ENCODE measurements at places on chromosomes 2 and 18.
A peak's percentile ranks its signal among the peaks of the same experiment; 100 is the strongest.

- DNase-seq, result no peak
Measured at GRCh38 chr18:24802456-24802855, 342.0 kb downstream of the HRH4 start.

DNA sequence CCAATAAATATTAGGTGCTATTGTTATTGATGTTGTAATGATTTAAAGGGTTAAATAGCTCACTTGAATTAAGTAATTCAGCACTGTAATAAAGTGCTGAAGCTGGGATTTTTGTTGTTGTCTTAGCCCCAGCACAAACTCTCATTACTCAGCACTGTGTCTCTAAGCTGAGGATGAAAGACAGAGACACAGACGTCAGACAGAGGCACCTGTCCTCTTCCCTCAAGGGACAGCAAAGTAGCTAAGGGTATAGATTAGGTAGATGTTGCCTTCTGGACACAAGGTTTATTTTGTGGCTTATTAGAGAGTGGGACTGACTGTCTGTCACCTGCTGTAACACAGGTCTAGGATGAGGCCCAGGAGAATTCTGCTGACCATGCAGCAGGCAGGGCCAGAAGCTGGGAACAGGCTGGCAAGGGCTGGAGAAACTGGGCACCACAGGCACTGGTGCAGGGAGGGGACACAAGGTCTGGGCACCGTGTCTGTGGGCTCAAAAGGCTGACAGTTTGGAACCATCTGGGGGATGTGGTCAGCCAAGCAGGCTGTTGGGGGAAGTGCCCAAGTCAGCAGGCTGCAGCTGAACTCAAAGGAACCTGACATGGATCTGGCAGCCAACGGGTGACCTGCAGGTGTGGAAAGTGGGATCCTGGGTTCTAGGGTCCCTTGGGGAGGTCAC lies 20.0 kb upstream of the PTPN4 start:
- DNase-seq, result no peak

DNA sequence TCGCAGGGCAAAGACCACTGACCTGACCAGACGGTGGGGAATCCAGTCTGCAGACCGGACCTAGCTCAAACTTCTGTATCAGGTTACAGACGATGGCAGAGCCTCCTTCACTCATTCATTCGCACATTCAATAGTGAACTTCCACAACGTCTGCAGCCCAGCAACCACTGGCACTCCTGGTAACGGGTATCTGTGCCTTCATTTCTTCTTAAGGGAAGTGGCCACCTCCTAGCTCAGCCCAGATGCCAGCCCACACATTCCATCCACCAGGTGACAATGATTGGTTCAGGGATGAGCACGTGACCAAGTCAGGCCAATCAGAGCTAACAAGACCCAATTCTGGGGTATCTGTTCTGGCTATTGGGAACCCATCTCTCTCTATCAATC lies 15.9 kb upstream of the ARMC9 start:
- no peak for DNase-seq

GRCh38 chr2:43239981-43240765 lies 13.8 kb upstream of the ZFP36L2 start:
- no peak for DNase-seq

- no peak for DNase-seq
Measured at GRCh38 chr18:79379931-79380815, 15.6 kb upstream of the NFATC1 start.

- DNase-seq, result no peak
Measured at GRCh38 chr2:234580686-234581085, 83.8 kb upstream of the ARL4C start.

DNA sequence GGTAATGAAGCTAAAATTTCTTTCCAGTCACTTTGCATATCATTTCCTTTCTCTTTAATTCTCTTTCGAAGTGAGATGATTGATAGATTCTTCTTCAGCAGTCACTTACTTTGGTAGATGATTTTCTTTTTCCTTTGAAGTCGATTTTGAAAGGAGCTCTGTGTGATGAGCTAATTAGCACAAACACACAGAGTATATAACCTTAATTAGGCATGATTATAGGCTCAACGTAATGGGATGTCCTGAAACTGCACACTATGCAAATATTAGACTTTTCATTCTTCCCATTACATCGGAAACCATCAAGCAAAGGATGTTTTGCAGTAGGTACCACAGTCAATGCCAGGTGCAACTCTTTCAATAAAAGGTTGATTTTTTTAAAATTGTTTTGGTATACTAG lies 6.4 kb upstream of the CTLA4 start:
- no peak for DNase-seq

GRCh38 chr2:100208141-100208770 lies 65.9 kb upstream of the AFF3 start:
- DNase-seq, result no peak

DNA sequence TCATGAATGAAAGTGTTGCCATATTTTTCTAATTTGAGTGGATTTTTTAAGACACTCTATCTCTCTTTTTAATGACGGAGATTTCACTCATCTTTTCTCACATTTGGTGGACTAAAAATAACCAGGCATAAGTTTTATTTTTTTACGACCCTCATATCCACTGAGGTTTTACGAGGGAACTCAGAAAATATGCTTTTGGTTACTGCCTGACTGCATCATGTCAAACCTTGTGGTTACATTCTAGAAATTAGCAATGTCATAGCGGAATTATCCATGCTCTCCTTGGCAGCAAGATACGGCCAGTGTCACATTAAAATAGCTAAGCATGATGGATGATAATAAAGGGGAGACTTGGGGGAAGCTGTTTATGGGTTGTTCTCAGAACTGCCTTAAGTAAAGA lies 428.6 kb upstream of the FSHR start:
- no peak for DNase-seq

DNA sequence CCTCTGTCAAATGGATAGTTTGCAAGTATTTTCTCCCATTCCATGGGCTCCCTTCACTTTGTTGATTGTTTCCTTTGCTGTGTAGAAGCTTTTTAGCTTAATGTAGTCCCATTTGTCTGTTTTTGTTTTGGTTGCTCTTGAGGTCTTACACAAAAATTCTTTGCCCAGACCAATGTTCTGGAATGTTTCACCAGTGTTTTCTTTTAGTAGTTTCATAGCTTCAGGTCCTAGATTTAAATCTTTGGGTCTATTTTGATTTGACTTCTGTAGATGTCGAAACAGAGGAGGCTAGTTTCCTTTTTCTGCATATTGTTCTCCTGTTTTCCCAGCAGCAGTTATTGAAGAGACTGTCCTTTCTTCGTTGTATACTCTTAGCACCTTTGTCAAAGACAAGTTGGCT lies 351.6 kb downstream of the PTPRM start:
- no peak for DNase-seq

GRCh38 chr2:136112317-136113208 lies 5.4 kb downstream of the CXCR4 start:
- no peak for DNase-seq

- no peak for DNase-seq
Measured at GRCh38 chr18:27769152-27769551, 407.8 kb downstream of the CDH2 start.

GRCh38 chr2:3432067-3432466 lies 52.6 kb downstream of the TRAPPC12 start:
- DNase-seq, result no peak

GRCh38 chr18:59650266-59650820 lies 46.9 kb downstream of the CCBE1 start:
- DNase-seq, result no peak

- no peak for DNase-seq
Measured at GRCh38 chr2:96891591-96892333, 21.9 kb upstream of the SEMA4C start.

DNA sequence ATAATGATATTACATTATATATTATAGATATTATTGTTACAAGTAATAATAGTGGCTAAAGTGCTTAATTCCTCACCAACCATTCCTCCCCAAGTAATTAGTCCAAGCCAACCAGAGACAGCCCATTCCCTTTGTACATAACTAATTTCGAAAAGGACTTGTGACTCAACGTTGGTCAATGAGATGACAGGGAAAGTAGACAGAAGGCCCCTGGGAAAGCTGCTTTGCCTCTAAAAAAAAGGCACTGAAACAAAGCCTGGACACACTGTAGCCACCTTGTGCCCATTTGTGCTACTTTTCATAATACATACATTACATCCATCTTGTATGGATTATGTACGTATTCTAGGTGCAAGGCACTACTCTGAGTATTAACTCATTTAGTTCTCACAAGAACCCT lies 28.8 kb downstream of the COLEC12 start:
- DNase-seq, result no peak

GRCh38 chr2:149075105-149075504 lies 36.6 kb downstream of the LYPD6B start:
- no peak for DNase-seq

DNA sequence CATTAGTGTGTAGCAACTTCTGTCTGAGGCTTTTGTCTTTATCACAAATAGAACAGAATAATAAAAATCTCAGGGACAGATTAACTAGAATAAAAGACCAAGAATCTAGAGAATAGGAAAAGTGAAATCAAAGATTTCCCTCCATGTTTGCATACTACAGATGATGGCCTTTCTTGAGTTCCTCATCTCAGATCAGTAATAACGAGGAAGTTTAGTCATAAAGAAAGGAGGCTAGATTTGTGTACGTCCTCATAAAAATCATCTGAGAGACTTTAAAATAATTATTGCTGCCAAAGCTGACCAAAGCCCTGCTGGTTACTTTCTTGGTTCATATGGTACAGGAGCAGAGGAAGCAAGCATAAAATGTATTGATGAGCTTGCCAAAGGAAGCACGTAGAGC lies 117.3 kb downstream of the MIB1 start:
- no peak for DNase-seq

GRCh38 chr2:10034333-10035052 lies 8.9 kb upstream of the KLF11 start:
- DNase-seq, result no peak

- no peak for DNase-seq
Measured at GRCh38 chr2:20450201-20450999, 3.5 kb downstream of the RHOB start.

DNA sequence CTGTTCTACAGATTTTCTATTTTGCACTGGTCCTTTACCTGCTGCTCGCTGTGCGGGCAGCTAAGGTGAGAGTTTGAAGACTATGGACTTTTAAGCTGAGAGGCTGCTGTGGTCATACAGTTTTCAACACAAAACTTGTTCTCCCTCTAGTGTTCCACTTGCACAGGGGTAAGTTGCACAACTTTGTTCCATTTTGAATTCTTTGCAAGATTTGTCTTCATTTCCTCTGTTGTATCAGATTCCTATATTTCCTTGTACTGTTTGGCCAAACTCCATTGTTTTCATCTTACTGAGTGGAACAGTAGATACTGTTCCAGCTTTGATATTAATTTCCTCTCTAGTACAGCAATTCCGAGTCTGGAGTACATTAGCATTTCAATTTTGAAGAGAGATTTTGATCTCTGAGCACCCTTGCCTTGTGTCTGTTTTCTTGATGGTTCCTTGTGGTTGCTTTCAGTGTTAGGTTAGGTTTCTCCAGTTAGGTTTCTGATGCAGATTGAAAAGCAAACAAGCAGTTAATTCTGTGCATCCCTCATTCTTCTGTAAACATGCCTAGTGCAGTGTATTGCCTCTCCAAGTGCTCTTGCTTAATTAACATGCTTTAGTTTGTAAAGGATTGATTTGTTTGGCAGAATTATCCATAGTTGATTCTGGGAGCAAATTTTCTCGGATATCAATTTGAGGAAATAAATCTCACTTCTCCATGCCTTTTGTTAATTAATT lies 188.8 kb downstream of the PTPRM start:
- DNase-seq, result no peak

DNA sequence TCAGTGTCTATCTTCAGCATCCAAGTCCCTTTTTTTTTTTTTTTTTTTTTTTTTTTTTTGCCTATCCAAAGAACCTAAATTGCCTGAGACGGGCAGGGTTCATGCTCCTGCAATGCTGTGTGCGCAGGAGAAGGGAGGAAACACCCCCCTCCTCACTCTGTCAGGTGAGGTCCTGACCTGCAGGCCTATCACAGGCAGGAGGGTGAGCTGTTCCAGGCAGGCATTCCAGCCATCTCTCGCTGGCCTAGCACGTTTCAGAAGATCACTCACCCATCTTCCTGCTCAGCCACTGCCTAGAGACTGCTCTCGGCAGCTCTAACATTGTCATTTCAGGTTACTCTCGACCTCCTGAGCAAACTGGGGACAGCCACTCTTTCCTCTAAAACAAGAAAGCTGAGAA lies 48.4 kb upstream of the LAPTM4A start:
- DNase-seq, result no peak

- no peak for DNase-seq
Measured at GRCh38 chr2:40654346-40654745, 202.5 kb upstream of the SLC8A1 start.

GRCh38 chr2:18749912-18750526 lies 160.7 kb upstream of the NT5C1B start:
- peak; percentile 13 for DNase-seq

DNA sequence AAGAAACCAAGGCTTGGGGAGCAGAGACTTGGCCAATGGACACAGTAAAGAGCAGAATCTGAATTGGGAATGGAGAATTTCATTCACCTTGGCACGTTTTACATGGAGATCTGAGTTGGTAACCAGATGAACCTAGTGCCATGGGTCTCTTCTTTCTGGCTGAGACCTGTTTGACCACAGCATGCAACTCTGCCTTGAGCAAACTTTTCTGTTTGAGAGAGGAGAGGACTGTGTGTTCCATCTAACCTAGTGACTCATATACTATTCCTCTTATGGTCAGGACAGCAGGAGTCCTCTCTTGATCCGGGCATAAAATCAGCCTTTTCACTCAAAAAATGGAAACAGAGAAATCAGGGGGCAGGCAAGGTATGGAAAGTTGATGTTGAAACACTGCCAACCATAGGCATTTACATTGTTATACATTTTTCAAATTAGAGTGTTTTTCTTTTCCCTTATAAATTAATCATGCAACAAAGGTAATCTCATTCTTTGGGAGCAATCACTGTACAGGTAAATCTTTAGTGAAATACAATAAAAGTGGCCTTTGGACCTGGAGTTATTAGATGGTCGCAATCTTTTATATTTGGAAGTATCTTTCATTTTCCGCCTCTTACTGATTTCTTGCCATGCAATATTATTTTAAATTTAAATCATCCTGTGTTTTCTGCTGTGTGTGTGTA lies 86.7 kb downstream of the NRP2 start:
- no peak for DNase-seq

DNA sequence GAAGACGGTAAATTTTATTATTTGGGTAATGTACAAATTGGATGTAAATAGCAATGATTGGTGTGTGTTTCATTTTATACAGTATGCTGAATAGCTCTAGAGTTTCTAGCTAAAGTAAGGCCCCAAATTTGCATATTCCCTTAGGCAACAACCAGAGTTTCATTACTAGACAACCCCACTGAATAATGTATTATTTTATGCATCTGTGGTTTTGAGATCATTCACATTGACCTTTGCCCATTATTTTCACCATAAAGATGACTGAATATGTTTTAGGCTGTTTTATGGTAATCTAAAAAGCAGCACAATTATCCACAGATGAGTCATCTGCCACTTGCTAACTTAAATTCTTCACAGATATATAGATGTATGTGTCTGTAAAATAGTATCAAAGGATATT lies 44.5 kb upstream of the C2orf74 start:
- DNase-seq, result no peak
